ENCODE measurements at places on chromosomes 2 and 18.

GRCh38 chr2:124797049-124797448 is 772.0 kb downstream of the CNTNAP5 start:
- DNase-seq, result no peak

DNA sequence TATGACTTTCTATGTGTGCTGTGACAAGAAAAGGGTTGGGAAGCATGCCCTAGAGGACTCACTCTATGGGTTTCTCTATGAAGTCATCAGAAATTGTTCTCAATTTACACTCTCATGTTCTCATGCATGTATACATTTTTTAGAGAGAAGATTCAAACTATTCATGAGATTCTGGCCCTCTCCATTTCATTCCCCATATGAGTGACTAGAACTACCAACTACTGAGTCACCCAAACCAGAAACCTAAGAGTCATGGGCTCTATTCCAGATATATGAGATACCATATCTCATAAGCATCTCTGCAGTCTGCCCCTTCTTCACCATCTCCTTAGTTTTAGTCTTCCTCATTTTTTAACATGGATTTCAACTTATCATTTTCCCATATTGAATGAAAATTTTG is 87.7 kb downstream of the EXOC6B start:
- no peak for DNase-seq

- peak; percentile 95 for DNase-seq
Measured at GRCh38 chr2:159157361-159158209, 128.9 kb downstream of the WDSUB1 start.

- peak; percentile 13 for DNase-seq
Measured at GRCh38 chr2:96664366-96664925, 21.9 kb downstream of the FER1L5 start.

- no peak for DNase-seq
Measured at GRCh38 chr2:225598426-225598825, 198.9 kb downstream of the NYAP2 start.

DNA sequence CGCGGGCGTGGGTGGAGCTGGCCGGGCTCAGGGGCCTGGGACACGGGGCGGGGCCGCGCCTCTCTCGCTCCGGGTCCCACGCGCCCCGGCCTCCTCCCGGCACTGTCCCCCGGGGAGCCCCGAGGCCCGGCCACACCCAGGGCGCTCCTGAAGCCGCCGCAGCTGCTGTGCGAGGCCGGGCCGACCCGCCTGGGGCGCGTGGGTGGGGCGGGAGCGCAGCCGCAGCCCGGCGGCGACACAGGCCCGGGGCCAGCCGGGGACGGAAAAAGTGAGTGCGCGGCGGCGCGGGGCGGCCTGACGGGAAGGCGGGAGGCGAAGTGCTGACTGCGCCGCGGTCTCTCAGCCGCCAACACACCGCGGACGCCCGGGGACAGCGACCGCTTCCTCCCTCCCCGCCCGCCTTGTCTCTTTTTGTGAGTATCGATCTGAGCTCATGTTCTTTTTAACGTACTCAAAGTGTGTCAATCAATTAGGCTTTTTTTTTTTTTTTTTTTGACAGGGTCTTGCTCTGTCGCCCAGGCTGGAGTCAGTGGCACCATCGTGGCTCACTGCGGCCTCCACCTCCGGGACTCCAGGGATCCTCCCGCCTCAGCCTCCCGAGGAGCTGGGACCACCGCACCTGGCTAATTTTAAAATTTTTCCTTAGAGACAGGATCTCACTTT is 14.5 kb downstream of the PDCD1 start:
- DNase-seq, result no peak

- DNase-seq, result no peak
Measured at GRCh38 chr2:71849607-71850305, 297.9 kb downstream of the CYP26B1 start.

GRCh38 chr2:241014764-241015163 is 16.3 kb downstream of the SNED1 start:
- DNase-seq, result no peak

GRCh38 chr2:46510598-46511177 is 31.3 kb downstream of the TMEM247 start:
- no peak for DNase-seq

DNA sequence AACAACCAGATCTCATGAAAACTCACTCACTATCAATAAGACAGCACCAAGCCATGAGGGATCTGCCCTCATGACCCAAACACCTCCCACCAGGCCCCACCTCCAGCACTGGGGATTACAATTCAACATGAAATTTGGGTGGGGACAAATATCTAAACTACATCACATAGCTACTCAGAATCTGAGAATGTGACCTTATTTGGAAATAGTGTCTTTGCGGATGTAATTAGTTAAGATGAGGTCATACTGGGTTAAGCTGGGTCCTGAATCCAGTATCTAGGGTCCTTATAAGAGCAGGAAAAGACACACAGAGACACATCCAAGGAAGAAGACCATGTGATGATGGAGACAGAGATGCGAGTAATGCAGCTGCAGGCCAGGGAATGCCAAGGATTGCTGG is 27.5 kb upstream of the REEP1 start:
- DNase-seq, result no peak

- DNase-seq, result no peak
Measured at GRCh38 chr18:37586656-37587225, 21.1 kb upstream of the CELF4 start.

DNA sequence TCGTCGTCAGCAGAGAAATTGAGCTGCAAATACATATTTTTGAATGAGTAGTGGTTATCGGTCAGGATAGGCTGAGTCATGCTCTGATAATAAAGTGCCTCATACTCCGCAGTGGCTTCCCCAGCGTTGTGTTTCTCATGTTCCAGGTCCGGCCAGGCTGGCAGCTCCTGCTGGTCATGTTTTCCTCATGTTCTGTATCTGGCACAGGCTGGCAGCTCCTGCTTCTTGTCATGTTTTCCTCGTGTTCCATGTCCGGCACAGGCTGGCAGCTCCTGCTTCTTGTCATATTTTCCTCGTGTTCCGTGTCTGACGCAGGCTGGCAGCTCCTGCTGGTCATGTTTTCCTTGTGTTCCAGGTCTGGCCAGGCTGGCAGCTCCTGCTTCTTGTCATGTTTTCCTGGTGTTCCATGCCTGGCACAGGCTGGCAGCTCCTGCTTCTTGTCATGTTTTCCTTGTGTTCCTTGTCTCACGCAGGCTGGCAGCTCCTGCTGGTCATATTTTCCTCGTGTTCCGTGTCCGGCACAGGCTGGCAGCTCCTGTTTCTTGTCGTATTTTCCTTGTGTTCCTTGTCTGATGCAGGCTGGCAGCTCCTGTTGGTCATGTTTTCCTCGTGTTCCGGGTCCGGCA is 148.9 kb downstream of the ATP9B start:
- DNase-seq, result no peak

DNA sequence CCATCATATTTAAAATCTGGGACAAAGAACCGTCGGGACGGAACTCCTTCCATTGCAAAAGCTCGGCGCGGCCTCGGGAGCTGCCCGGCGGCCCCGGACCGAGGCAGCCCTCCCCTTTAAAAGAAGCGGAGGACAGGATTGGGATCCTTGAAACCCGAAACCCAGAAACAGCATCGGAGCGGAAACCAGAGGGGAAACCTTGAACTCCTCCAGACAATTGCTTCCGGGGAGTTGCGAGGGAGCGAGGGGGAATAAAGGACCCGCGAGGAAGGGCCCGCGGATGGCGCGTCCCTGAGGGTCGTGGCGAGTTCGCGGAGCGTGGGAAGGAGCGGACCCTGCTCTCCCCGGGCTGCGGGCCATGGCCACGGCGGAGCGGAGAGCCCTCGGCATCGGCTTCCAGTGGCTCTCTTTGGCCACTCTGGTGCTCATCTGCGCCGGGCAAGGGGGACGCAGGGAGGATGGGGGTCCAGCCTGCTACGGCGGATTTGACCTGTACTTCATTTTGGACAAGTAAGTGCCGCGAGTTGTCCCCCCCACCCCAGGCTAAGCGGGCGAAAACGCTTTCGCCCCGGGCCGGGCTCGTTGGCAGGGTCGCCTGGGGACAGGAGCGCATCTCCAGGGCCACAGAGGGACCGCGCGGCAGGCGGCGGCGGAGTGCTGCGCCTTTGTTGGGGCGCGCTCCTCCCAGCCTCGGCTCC is at the start of gene ANTXR1:
TSS of gene ANTXR1 (plus strand) at position 38 of the 698 bp plus-strand sequence. CDS start at position 359, 321 bp downstream.
- DNase-seq, result peak; percentile 83

- DNase-seq, result no peak
Measured at GRCh38 chr2:64414736-64415435, 39.1 kb upstream of the LGALSL start.

- DNase-seq, result no peak
Measured at GRCh38 chr18:56715121-56715520, 64.0 kb downstream of the WDR7 start.

DNA sequence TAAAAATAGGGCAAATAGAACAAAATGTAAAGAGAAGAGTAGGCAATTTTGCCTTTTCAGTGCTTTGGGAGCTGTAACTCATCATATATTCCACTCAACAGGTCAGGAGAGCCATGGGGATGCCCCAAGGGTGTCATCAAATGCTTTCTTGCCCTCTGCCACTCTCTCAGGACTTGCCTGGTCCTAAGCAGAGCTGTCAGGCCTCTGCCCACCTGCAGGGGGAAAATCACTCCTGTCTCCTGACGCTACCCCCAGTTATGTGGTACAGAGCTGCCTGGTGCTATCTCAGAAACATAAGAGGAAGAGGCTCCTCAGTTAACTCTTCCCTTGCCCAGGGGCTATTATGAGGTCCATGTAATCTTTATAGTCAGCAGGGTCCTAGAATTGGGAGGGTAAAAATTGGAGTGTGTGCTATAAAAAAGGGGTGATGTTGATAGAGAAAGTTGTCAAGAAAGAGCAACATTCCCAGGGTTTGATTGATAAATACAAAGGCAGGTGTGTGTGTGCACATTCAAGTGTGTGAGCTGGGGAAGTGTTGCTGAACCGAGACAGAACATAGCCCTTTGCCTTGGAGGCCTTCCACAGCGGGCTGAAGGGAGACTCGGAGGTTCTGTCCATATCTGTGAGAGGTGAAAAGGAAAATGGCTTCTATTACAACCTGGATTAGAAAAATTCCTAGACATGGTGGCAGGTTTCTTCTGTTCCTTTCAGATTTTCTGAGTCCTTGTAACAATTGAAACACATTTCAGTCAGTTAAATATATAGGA is 25.4 kb downstream of the PTPRM start:
- DNase-seq, result no peak

GRCh38 chr2:234853729-234854128 is 98.1 kb upstream of the SH3BP4 start:
- DNase-seq, result no peak

DNA sequence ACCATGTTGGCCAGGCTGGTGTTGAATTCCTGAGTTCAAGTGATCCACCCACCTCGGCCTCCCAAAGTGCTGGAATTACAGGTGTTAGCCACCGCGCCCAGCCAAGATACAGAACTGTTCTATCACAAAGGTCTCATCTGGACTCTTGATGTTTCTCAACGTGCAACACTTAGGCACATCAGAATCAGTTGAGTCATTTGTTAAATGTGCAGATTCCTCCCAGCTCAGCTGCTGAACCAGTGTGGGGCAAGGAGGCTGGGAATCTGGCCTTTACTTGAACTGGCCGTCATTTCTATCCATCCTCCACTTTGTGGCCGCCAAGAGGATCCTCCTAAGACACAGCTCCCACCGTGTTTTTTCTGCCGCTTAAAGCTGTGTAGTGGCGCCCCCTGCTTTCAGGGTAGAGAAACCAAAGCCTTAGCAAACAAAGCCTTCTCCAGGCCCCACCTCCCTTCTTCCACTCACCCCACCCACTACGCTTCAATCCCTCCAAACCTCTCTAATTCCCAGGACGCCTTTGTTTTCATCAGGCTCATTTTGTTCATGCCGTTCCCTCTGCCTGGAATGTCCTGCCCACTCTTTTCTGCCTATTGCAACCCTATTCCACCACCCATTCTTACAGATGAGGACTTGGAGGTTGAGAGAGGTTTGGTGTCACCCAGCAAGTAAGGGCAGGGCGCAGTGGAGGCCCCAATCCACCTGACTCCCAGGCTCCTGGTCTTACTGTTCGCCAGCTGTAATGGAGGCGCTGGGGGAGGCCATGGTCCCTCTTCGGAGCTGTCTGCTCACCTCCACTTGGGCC is 776 bp upstream of the SPEG start:
- DNase-seq, result no peak

GRCh38 chr2:215831296-215831913 is 181.9 kb downstream of the MREG start:
- no peak for DNase-seq

- no peak for DNase-seq
Measured at GRCh38 chr2:238987352-238987981, 139.6 kb downstream of the TWIST2 start.

GRCh38 chr18:77141401-77142118 is 9.0 kb upstream of the MBP start:
- no peak for DNase-seq

- DNase-seq, result no peak
Measured at GRCh38 chr2:80519121-80519643, 214.6 kb upstream of the LRRTM1 start.

GRCh38 chr18:62425465-62426190 is 97.2 kb upstream of the ZCCHC2 start:
- peak; percentile 87 for DNase-seq

DNA sequence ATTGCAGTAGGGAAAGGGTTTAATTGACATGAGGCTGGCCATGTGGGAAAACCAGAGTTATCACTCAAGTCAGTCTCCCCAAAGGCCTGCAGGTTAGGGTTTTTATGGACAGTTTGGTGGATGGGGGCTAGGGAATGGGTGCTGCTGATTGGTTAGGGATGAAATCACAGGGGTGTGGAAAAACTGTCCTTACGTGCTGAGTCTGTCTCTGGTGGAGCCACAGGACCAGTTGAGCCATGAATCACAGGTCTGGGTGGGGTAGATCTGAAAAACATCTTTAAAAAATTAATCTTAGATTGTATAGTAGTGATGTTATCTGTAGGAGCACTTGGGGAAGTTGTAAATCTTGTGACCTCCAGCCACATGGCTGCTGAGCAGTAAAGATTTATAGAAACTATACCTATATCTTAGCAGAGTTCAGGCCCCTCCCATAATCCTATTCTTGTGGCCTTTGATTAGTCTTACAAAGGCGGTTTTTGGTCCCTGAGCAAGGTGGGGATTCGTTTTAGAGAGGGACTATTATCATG is 139.6 kb downstream of the COMMD1 start:
- DNase-seq, result no peak

DNA sequence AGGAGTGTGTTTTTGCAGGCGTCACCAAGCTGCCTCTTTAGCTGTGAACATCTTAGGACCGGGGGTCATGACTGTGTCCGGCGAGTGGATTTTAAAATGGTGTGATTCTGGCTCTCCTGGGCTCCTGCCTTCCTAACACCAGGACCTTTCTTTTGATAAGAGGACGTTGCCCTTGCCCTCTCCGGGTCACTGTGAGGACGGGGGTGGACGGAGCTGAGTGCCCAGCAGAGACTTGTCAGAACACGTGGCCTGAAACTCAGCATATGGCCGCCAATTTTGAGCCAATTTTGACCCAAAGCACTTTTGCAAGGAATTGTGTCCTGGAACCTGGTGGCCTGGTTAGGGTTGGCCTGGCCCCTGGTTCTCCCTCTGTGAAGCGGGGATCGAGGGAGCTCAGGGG is 40.2 kb downstream of the RTP5 start:
- no peak for DNase-seq

DNA sequence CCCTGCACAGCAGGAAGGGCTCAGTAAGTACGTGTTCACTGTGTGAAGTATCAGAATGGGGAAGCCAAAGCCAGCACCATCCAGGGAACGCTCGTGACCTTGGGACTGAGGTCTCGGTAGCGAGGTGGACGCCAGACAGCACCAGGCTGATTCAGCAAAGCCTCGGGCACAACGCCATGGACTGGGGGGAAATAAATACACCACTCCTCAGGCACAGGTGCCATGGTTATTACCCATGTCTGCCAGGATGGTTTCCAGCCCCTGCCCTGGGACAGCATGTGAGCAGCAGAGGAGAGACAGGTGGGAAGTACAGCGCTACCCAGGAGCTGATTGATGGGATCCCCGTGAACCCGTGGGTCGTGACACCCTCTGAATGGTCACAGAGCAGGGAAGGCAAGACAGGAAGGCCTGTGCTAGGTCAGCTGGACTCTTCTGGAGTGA is 53.0 kb downstream of the REEP1 start:
- DNase-seq, result no peak

- DNase-seq, result no peak
Measured at GRCh38 chr2:196849895-196850294, 40.7 kb upstream of the C2orf66 start.
